GM12864 (cell line): ENCODE measurements at places on chromosomes 7 and 10.

DNA sequence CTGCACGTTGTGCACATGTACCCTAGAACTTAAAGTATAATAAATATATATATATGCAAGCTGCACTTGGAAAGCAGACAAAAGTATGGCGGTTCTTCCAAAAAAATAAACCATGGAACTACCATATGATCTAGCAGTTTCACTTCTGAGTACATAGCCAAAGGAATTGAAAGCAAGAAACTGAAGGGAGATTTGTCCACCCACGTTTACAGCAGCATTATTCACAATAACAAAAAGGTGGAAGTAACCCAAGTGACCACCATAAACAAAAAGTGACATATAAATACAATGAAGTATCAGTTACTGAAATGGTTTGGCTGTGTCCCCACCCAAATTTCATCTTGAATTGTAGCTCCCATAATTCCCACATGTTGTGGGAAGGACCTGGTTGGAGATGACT is 525.3 kb upstream of the CELF2 start:
- DNase-seq, result no peak

GRCh38 chr10:69851306-69851705 is 49.6 kb downstream of the COL13A1 start:
- no peak for DNase-seq

GRCh38 chr10:120505866-120506265 is 48.8 kb downstream of the PLPP4 start:
- no peak for DNase-seq

DNA sequence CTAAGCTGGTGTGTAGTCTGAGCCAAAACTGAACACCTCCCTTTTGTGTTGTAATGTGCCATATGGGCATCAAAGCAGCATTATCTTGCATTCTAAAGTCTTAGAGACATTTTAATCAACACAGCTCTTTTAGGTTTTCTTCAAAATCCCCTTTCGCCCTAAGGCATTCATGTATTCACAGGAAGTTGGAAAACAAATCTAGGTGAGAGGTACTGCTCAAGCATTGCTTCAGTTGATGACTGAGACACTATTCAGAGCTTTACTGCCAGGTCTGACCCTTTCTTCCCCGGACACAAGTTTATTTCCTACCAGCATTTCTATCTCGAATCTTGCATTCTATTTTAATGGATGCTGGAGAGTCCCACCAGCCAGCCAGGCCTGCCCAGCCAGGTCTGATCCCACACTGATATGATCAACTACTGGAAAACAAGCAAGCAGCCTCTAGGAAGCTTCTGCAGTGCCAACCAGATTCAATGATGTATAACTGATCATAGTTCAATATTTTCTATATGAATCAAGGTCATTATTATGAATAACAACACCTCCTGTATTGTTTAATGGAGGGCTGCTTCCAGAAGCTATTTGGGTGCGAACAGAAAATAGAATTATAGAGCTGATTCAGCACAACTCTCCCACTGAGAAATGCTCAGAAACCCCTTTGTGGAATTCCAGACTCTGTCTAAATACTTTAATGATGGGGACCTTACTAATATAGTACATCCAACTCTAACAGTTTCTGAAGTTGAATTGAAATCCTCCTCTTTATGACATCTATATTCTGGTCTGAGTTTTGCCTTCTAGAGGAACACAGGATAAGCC is 4.0 kb upstream of the BRAF start:
- DNase-seq, result no peak

DNA sequence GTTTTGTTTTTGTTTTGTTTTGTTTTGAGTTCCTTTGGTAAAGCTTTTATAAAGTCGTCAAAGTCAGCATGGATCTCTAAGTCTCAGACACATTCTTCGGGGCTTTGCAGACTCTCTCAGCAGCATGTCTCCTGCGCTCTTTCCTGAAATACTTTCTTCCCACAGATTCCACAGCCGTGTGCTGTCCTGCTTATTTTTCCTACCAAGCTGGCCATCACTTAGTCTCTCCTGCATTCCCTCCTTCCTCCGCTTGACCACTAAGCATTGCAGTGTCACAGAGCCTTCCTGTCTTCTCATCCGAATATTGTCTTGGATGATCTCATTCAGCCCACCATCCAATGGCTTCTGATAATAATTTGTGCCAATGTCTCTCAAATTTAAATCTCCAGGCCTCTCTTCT is 434.3 kb upstream of the C7orf33 start:
- DNase-seq, result no peak

DNA sequence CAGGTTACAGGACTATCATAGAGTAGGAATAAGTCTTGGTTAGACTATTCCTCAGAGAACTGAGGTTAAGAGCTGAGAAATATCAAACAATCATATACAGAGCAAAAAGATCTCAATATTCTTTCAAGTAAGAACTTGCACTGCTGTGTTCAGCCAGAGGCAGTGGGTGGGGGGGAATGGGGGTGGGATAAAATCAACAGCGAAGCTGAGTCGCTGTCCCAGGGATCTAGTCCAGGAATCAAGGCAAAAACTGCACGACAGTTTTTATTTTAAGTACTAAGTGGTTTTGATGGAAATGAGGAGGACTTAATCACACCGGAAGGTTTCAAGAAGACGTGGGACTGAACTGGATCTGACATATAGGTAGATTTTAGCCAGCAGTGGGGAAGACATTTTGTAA is 159.1 kb downstream of the SRPK2 start:
- DNase-seq, result no peak

- no peak for DNase-seq
Measured at GRCh38 chr7:68422281-68422680, 1176.0 kb upstream of the AUTS2 start.

DNA sequence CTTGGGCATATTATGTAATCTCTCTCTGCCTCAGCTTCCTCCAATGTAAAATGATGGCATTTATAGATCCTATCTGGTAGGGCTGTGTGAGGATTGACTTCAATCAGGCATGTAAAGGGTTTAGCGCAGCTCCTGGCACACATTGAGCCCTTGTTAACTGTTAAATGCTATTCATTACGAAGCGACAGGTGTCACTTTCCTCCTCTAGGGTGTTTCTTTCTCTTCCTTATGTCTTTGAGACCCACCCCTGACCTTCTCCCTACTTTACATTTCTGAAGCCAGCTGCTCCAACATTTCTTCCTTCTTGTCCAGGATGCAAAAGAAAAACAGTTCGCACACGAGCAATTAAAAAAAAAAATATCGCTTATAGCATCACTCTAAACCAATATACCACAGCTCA is 5.7 kb upstream of the R3HCC1L start:
- no peak for DNase-seq

DNA sequence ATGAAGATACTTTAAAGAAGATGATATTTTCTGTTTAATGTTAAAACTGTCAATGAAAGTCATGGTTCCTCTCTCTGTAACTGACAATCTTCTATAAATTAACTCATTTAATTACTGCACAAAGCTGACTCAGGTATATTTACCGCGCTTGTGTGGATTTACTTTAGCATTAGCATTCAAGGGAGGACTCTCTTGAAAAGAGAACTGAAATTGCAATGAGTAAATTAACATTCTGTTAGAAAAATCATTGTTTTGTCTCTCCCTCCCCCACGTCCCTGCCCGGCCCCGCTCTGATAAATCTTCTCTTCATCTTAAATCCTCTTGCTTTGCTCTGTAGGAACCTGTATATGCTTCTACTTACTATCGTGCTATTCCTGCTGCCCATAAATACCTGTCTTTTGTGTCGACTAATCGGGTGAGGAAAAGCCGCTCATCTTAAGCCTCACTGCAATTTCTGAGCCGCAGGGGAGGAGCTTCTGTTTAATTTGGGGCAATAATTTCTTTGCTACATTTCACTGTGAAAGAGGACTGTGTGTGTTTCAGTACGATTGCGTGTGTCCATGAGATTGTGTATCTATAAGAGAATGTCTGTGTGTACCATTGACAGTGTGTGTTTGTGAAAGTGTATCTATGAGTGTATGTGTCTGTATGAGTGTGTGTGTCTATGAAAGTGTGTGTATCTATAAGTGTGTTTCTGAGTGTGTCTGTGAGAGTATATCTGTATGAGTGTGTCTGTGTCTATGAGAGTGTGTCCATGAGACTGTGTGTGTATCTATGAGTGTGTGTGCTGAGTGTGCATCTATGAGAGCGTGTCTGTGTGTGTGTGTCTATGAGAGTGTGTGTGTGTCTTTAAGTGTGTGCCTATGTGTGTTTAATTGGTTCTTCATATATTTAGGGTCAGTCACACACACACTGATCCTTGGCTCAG is 46.5 kb upstream of the LYZL2 start:
- no peak for DNase-seq

GRCh38 chr10:21057989-21058388 is 160.9 kb upstream of the NEBL start:
- no peak for DNase-seq

DNA sequence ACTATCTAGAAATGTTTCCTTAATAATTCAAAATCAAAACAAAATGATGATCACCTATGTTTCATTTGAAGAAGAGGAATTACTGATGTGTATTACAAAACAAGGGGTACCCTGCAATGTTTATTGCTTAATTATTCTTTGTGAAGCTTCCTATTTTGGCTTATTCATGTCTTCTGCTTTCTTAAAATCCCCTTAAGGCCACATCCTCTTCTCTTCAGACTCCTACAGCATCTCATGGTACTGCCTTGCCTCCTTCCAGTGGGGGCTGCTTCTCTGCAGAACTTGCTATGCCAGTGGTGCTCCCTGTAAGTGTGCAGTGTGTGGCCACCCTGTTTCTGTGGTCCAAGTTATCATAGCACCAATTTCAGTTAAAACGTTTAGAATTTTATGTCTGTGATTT is 35.0 kb downstream of the CCDC146 start:
- peak; percentile 15 for DNase-seq

DNA sequence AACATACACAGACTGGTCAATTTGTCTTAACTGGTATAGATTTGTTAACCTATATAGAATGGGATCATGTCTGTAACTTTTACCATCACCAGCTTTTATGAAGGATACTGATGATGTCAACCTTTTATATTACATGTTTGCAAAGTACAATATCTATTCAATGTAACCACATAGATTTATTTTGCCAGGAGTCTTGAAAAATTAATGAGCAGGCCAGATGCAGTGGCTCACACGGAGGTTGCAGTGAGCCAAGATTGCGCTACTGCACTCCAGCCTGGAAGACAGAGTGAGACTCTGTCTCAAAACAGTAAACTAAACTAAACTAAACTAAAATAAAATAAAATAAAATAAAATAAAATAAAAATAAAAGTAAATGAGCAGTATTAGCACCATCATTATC is 30.0 kb upstream of the PARD3 start:
- DNase-seq, result no peak

DNA sequence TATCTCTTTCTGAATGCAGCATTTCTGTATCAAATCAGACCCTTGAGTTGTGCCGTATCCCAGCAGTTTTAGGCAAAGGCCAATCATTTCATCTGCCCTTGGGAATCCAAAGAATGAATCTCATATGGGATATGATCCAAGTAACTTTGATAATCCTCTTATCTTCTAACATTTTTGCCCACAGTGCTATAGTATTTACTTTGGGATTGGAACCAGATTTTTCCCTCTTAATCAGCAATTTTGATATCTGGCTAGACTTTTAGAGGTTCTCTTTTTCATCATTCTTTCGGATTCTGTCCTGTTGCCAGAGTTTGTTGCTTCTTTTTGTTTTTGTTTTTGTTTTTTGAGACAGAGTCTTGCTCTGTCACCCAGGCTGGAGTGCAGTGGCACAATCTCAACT is 118.0 kb downstream of the NRF1 start:
- DNase-seq, result no peak

- DNase-seq, result no peak
Measured at GRCh38 chr7:15128716-15129115, 226.2 kb upstream of the DGKB start.

DNA sequence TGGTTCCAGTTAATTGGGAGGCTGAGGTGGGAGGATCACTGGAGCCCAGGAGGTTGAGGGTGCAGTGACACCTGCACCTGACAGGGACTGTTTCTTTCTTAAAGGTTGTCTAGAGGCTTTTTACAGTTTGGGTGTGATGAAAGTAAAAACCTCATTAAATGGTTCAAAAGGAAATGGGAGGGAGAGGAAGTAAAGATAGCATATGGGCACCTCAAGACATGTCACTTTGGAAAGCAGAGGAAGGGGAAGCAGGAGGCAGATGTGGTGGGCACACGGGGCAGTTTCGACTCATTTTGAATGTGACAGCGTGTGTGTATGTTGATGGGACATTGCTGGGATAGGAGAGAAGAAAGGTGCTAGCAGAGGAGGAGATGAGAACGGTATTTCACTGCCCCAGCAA is 203.1 kb downstream of the MLLT10 start:
- no peak for DNase-seq

GRCh38 chr10:101835362-101835761 is 8.2 kb downstream of the KCNIP2 start:
- DNase-seq, result no peak

DNA sequence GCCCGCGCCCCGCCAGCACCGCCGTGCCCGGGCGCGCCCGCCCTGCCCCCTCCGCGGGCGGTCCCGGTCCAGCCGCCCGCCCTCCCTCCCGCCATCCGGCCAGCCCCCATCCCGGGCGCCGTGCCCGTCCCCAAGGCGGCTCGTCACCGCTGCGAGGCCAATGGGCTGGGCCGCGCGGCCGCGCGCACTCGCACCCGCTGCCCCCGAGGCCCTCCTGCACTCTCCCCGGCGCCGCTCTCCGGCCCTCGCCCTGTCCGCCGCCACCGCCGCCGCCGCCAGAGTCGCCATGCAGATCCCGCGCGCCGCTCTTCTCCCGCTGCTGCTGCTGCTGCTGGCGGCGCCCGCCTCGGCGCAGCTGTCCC is at the start of gene HTRA1:
Gene HTRA1 (plus strand): TSS at position 187 of the 362 bp plus-strand sequence. CDS start 100 bp downstream, at position 287.
- no peak for DNase-seq

GRCh38 chr10:130127364-130128061 is 8.7 kb upstream of the GLRX3 start:
- no peak for DNase-seq
